ENCODE measurements at places on chromosomes 2 and 18. TPM values are rescaled to one million over a fixed set of nuclear protein-coding genes. Genes with fewer than 3 reads are reported as not detected.

Gene CCNT2
- 10.0 TPM for total RNA-seq

Gene KYNU
- total RNA-seq: 48.3 TPM

Gene PUM2
- total RNA-seq: 22.7 TPM

Gene SCTR
- total RNA-seq: not detected

Gene LINC00305
- not detected for total RNA-seq

Gene ING5
- 37.2 TPM for total RNA-seq

Gene SCG2
- total RNA-seq: 10.3 TPM

Gene ANKRD36C
- 22.7 TPM for total RNA-seq

Gene SPTBN1
- total RNA-seq: 208 TPM
